Activated CD8-positive, alpha-beta memory T cell treated with anti-CD3 and anti-CD28 coated beads for 48 hours (primary cell): ENCODE measurements at places on chromosomes 13 and 19.

- no peak for DNase-seq
Measured at GRCh38 chr13:99051768-99052455, 74.0 kb upstream of the DOCK9 start.

DNA sequence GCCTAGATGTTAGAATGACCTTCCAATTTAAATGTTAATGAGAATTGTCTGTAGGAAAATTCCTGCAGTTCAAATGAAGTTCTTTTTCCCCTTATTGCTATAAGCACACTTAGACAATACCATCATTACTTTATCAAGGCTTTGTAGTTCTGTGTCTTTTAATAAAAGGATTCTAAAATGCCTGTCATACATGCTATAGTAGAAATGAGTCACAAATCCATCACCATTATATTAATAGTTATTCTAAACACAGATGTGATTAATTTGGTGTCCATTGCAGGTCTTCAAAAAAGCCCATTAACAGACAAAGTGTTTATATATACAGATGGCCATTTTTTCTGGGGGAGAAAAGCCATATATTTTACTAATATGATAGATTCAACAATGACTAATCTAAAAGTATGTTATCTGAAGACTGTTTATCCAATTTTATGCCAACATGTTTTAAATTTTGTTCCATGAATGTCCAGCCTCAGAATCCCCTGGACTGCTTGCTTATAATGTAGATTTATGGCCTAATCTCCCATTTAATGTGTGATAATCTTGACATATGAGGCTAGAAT is 1678.3 kb upstream of the PCDH20 start:
- DNase-seq, result no peak

DNA sequence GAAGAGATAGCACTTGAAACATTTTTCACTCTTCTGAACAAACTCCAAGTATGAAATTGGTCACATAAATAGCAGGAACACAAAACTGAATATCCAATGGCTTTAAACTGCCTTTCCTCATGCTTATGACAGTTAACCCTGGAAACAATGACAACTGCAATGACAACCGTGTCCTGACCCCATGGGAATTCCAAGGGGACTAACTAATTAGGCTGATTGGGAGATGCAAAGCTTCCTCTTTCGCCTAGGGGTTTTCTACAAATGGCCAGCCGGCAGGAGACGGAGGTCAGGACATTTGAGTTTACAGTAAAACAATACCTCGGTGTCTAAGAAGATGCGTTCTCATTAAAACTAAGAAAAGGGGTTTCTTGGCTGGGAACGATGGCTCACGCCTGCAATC is 53.0 kb upstream of the URAD start:
- DNase-seq, result no peak

DNA sequence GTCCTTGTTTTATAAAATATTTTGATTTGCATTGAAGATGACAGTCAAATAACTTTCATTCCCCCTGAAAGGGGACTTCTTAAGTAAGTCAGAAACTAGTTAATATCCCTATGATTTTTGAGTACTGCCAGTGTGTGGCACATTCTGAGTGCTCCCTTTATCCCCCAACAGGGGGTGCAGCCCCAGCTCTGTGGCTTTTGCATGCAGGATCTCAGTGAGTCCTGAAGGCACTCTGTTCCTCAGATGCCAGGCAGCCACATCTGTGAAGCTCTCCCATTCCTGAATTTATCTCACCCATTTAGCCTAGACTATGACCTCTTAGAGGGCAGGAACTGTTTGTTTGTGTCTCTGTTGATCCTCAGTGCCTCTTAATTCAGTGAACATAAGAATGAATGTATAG is 123.1 kb downstream of the CDK8 start:
- no peak for DNase-seq

DNA sequence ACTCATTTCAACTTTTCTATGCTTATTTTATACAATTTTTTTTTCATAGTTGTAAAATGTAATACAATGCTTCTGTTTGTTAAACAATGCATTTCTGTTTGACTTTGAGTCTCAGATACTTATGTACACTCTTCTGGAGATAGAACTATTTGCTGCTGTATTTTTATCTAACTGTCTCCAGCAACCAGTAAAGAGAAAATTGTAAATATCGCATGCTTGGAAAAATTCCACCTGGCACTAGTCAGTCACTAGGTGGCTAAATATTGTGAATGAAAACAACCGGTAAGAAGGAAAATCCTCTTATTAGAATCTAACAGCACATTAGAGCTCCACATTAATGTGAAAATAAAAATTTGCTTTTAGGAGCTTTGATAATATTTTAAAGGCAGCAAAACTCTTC is 876.5 kb downstream of the PCDH9 start:
- DNase-seq, result no peak

DNA sequence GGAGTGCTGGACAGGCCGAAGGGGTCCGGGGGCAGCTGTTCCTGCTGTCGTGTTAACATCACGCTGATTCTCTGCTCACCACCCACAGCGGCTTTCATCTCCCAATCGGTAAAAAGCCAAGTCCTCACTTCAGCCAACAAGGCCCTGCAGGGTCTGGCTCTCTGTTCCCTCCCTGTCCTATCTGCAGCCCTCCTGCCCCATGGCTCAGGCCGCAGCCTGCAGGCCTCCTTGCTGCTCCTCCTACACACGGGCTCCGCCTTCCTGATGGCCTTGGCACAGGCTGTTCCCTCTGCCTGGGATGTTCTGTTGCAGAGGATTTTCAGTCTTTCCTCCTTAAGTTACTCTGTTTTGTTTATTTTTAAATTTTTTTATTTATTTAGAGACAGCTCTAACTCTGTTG is 22.2 kb downstream of the FUZ start:
- DNase-seq, result no peak

DNA sequence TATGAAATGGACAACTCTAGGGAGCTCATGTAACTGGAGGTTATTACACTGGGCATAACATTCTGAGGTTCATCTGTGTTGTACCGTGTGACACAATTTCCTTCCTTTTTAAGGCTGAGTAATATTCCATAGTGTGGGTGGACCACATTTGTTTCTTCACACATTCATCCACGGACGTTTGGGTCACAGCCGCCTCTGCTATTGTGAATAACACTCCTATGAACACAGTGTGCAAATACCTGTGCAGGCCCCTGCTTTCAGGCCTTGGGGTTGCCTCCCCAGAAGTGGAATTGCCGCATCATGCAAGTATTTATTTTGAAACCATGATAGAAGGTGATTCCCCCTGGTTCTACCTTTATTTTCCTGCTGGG is 63.4 kb upstream of the MCF2L start:
- no peak for DNase-seq

- DNase-seq, result no peak
Measured at GRCh38 chr13:65936249-65936648, 1293.9 kb downstream of the PCDH9 start.

DNA sequence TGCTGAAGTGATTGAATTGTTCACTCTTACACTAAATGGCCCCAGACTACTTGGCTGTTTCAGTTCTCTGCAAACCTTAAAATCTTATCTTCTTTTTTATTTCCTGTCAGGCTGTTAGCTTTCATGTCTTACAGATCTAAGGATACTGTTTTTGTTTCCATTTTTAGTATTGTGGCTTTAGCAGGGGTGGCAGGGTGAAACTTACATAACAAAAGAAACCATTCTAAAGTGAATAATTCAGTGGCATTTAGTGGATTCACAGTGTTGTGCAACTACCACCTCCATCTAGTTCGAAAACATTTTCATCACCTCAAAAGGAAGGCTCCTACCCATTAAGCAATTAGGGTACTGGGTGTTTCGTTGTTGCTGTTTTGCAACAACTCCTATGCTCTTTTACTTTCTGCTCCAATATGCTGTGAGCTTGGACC is 19.8 kb downstream of the TMEM272 start:
- DNase-seq, result no peak

- no peak for DNase-seq
Measured at GRCh38 chr19:38878575-38879399, 712 bp upstream of the RINL start.

- DNase-seq, result peak; percentile 78
Measured at GRCh38 chr13:50123862-50124535, 108.8 kb downstream of the KCNRG start.

DNA sequence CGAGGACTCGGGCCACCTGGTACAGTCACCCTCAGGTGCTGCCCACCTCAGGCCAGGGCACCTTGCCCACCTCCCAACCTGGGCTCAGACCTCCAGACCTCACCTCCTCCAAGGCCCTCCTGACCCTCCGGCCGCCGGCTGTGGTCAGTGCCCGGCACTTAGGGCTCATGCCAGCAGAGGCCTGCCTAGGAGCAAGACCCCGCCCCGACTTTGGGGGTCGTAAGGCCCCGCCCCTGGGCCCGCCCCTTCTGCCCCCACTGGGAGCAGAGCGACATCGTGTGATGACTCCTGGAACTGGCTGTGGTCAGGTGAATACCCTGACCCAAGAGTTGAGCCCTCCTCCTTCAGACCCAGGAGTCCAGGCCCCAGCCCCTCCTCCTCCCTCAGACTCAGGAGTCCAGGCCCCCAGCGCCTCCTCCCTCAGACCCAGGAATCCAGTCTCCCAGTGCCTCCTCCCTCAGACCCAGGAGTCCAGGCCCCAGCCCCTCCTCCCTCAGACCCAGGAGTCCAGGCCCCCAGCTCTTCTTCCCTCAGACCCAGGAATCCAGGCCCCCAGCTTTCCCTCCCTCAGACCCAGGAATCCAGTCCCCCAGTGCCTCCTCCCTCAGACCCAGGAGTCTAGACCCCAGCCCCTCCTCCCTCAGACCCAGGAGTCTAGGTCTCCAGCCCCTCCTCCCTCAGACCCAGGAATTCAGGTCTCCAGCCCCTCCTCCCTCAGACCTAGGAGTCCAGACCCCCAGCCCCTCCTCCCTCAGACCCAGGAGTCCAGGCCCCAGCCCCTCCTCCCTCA is at the start of gene SBK2:
Gene SBK2, minus strand, starts transcription at position 183 of the 790 bp plus-strand sequence. CDS start 839 bp downstream, outside the sequence.
- no peak for DNase-seq

DNA sequence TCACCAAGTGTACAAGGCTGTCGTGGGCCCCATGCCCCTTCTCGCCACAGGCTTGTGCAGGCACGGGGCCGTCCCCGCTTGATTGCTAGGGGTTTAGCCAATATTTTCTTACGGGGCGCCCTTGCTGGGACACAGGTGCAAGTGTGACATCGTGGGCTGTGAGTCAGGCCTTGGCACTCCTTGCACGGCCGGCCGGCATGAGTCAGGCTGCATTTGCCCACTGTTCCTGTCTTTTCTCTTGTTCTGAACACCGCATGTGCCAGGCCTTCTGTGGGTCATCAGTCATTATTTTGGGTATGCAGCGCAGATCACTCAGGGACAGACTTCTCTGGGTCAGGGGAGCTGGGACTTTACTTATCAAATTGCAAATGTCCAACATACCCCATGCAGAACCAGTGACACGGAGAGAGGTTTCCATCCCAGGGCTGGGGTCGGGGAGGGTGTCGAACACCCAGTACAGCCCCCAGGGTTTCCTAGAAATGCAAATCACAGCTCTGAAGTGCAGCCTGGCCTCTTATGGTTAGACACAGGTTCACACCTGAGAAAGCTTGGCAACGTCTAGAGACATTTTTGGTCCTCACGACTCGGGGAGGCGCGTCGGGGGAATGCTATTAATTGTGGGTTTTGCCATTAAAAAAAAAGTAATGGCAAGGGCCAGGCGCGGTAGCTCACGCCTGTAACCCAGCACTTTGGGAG is 22.5 kb upstream of the KLF2 start:
- DNase-seq, result no peak

DNA sequence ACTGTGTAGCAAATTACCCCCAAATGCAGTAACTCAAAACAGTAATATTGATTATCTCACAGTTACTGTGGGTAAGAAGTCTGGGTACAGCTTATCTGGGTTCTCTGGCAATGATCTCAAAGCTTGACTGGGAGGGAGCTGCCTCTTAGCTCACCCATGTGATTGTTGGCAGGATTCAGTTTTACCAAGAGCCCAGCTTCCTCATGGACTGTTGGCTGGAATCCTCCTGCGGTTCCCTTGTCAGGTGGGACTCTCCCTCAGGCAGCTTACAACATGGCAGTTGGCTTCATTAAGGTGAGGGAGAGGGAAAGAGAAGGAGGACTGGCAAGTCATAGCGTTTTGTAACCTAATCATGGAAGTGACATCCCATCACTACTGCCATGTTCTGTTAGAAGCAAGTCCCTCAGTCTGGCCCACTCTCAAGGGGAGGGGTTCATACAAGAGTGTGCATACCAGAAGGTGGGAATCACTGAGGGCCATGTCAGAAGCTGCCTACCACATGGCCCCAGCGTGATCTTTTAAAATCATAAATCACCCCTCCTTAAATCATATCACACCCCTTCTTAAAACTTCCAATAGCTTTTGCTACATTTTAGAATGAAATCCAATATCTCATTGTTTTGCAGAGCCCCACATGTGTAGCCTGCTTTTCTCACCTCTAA is 108.1 kb downstream of the OLFM4 start:
- DNase-seq, result no peak

GRCh38 chr13:85638815-85639393 is 160.3 kb downstream of the SLITRK6 start:
- no peak for DNase-seq

- DNase-seq, result no peak
Measured at GRCh38 chr19:8641908-8642547, 11.6 kb downstream of the NFILZ start.

GRCh38 chr13:79642596-79642995 is 161.6 kb downstream of the NDFIP2 start:
- DNase-seq, result no peak

GRCh38 chr13:32036126-32036695 is 4.6 kb downstream of the FRY start:
- DNase-seq, result no peak

- DNase-seq, result no peak
Measured at GRCh38 chr13:46490129-46490528, 62.8 kb upstream of the LRCH1 start.

- DNase-seq, result no peak
Measured at GRCh38 chr19:55082020-55082851, 6.6 kb downstream of the EPS8L1 start.

GRCh38 chr13:99280166-99280565 is 22.0 kb upstream of the GPR18 start:
- no peak for DNase-seq

GRCh38 chr13:46521921-46522747 is 30.8 kb upstream of the LRCH1 start:
- no peak for DNase-seq

DNA sequence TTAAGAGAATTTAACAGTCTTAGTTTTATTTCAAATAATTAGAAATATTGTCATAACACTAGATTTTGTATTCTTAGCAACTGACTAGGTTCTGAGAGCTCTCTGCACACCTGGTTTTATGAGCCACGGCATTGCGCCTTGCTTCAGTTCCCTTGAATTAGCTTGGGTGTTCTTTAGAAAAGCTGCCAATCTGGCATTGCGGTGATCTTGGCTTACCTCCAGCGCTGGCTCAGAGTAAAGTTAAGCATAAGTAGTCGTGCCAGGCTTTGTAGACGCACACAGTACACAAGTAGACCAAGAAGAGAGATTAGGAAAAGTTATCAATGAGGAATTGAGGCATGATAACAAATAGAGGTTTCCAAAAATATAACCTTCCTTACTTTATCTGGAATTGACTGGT is 45.7 kb downstream of the TPP2 start:
- DNase-seq, result no peak

DNA sequence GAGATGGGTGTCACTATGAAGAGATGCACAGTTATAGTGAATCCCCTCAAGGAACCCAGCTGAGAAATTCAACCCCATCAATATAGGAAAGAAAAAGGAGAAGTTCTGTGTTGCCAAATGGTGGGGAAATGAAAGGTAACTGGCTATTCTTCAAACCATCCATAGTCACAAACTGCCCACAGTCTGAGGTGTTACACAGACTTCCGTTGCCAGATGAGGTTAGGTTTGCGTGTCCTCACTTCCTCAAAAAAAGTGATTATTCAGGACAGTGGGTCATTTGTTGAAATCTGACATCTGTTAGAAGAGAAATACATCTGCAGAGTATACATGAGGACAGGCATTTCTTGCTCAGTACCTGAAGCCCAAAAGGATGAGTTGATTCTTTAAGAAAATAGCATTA is 9.0 kb downstream of the SIGLEC5 start:
- DNase-seq, result no peak
